ENCODE measurements at places on chromosomes 2 and 18. TPM values are rescaled to one million over a fixed set of nuclear protein-coding genes. Genes with fewer than 3 reads are reported as not detected.

The TLX2 gene
- total RNA-seq, result 0.20 TPM

The ONECUT2 gene
- 0.48 TPM for total RNA-seq

The OSGEPL1 gene
- total RNA-seq, result 10.7 TPM

The CWC22 gene
- total RNA-seq, result 43.4 TPM

The C2orf78 gene
- total RNA-seq, result 0.09 TPM

The FANCL gene
- total RNA-seq, result 41.5 TPM

The TTN gene
- total RNA-seq, result 0.59 TPM

The RNF144A gene
- total RNA-seq, result 9.8 TPM

The ARHGAP25 gene
- total RNA-seq, result 1.3 TPM

The SLC4A3 gene
- 11.1 TPM for total RNA-seq

The FRZB gene
- 1.1 TPM for total RNA-seq

The VIL1 gene
- total RNA-seq, result 4.2 TPM

Measured in H9 (cell line).